Umbilical cord (tissue), 2 donors: ENCODE measurements at places on chromosomes 2 and 18. TPM values are rescaled to one million over a fixed set of nuclear protein-coding genes. Genes with fewer than 3 reads are reported as not detected.

GRCh38 chr18:24027156-24027827 is 12.7 kb downstream of the TTC39C start:
- peak; percentile 89 for DNase-seq

GRCh38 chr2:223383315-223383714 is 218.8 kb downstream of the SCG2 start:
- no peak for DNase-seq

GRCh38 chr18:295756-296490 is 28.1 kb upstream of the THOC1 start:
- peak; percentile 65 for DNase-seq

The DYSF gene
- total RNA-seq, result 2.9 TPM

- no peak for DNase-seq
Measured at GRCh38 chr2:32745191-32745590, 117.3 kb downstream of the TTC27 start.

DNA sequence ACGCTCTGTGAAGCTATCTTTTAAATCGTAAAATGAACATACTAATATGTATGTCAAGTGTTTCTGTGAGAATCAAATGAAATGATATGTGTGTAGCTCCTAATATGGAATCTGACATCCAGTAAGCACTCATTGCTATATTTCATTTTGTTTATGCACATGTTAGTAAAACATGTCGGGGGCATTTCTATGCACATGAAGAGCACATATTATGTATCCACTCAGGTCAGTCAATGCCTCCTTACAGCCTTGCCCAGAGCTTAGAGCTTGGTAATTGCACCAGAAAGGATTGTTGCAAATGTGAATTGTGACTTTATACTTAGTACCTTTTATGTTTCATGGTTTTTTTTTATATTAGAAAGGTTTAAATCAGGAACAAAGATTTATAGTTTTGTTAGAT is 463.7 kb upstream of the HNMT start:
- DNase-seq, result no peak

The TEKT4 gene
- total RNA-seq, result 1.9 TPM

The C2orf72 gene
- 0.48 TPM for total RNA-seq

DNA sequence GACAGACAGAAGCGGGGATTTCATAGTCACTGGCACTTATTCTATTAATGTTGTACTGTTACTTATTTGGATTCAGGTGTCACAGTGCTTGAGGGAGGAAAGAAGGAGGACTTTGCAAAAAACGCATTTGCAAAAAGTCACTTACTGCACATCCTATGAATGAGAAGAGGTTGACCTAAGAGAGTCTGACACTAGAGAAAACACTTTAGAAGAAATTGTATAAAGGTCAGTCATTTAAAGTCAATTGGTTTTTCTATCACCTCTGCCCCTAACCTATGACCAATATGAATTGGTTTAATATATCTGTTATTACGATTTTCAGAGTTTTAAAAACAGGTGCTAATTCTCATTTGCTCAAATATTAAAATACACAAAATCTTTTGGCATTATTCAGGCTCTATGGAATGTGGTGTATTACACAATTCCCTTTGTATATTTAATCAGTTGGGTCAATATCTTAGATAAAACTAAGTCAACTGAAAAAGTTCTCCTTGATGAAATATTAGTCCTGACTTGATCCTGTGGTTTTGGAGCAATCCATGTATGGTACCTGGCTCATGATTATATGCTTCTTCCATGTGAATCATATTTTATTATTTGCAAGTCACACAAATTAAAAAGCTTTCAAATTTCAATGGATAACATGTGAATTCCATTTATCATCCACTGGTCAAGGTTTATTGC is 157.4 kb downstream of the CDH2 start:
- DNase-seq, result no peak

- DNase-seq, result peak; percentile 16
Measured at GRCh38 chr18:79790996-79791972, 6.5 kb upstream of the KCNG2 start.

The CPSF3 gene
- 56.8 TPM for total RNA-seq

- no peak for DNase-seq
Measured at GRCh38 chr2:142180820-142181533, 50.2 kb upstream of the LRP1B start.

- no peak for DNase-seq
Measured at GRCh38 chr2:239399921-239400595, 762 bp downstream of the HDAC4 start.

The REG1B gene
- 1.4 TPM for total RNA-seq
